ENCODE measurements at places on chromosomes 6 and 20. TPM values are rescaled to one million over a fixed set of nuclear protein-coding genes. Genes with fewer than 3 reads are reported as not detected.

Gene HCRTR2
- not detected for total RNA-seq

Gene RBM24
- total RNA-seq, result 23.0 TPM

Gene GSTA3
- total RNA-seq, result not detected

Gene RBPJL
- 0.18 TPM for total RNA-seq

Gene SNX9
- 46.0 TPM for total RNA-seq

Gene CFB
- total RNA-seq, result 5.6 TPM

Gene CST5
- total RNA-seq, result not detected

Gene EXOC2
- 30.5 TPM for total RNA-seq

All from Panc1 (cell line).